ENCODE measurements at places on chromosomes 11 and 22.

DNA sequence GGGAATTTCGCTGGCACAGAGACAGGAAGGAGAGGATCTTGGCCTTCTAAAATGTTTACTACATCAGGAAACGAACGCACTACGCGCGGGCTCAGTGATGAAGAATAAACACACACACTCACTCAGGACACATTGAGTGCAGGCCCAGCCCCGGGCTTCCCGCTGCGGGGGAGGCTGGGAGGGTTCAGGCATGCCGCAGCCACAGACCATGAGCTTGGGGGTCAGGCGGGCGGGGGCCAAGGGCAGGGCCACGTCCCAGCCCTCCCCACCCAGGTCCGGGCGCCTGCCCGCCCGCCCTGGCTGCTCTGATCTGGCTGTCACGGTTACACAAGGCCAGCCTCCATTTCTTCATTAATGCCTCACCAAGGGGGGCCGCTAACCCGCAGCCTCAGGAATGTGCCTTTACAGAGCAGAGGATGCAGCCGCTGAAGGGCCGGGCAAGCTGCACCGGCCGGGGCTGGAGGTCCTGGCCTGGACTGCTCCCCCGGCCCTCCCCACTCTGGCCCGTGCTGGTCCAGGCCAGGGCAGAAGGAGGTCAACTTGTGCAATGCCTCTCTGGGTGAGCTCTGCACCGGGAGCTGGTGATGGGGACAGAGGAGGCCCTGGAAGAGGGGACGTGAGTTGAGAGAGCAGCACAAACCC is 41.7 kb downstream of the IGF2 start:
- peak; percentile 53 for DNase-seq

DNA sequence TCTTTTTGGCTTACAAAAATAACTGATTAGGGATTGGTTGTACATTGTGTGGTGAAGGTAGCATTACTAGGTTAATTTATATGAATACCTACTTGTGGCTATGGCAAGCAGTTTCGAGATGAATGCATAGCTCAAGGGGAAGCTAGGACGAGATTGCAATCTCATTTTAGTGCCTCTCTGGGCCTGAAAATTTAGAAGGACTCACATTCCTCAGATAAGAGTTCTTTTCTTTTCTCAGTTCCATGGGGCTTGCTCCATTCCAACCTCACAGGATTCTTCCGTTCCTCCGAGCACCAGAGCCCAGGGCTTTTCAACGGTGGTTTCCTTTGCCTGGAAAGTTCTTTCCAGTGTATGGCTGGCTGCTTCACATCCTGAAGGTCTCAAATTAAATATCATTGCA is 82.1 kb downstream of the CECR2 start:
- DNase-seq = no peak

DNA sequence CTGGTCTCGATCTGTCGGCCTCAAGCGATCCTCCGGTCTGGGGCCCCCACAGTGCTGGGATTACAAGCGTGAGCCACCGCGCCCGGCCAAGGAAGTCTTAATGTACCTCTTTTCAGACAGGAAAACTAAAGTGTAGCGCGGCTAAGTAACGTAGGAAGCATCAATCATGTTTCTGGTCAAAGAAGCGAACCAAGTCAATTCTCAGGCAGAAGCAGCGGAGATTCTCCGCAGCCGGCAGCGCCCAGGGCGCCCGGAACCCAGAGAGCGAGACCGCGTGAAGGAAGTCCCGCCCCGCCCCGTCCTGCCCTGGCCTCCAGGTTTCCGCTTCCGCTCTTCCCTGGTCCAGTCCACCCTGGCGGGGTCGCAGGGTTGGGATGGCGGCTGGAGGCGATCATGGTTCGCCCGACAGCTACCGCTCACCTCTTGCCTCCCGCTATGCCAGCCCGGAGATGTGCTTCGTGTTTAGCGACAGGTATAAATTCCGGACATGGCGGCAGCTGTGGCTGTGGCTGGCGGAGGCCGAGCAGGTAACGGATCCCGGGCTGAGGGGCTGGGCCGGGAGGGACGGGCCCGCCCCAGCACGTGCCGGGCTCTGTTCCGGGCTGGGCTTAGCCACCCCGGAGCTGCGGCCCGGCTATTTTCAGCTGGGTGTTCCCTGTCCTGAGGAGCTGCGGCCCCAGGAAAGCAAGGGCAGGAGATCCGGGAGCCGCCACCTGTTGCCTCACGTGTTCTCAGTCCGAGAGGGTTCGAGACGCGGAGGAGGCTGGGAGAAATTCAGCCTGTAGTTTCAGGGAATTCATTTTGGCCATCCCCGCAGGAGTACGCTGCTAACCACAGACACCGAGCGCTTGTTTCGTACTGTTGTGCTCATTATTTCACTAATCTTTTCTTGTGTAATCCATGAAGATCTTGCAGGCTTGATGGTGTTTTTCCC is at the start of gene ADSL:
TSS of gene ADSL (plus strand) at position 316 of the 934 bp plus-strand sequence. CDS start at position 375, 59 bp downstream.
- DNase-seq = peak; percentile 94

DNA sequence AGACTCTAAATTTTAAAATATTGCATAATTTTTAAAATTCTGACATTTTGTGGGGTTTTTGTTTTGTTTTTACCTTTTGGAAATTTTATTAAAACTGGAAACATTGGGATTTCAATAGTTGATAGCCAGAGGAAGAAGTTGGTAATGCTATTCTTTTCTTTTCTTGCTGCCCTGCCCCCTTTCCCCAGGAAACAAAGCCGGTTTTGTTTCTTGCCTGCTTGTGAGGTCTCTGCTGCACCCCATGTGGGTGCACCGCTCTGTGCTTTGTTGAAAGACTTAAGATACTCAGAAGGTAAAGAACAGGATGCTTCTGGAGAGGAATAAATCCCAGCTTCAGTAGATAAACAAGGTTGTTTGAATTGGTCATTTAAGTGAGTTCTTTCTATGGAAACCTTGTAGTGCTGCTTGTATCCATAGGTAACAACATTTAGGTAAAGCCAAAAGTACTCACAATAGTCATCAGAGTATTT is 87.5 kb downstream of the YAP1 start:
- no peak for DNase-seq

DNA sequence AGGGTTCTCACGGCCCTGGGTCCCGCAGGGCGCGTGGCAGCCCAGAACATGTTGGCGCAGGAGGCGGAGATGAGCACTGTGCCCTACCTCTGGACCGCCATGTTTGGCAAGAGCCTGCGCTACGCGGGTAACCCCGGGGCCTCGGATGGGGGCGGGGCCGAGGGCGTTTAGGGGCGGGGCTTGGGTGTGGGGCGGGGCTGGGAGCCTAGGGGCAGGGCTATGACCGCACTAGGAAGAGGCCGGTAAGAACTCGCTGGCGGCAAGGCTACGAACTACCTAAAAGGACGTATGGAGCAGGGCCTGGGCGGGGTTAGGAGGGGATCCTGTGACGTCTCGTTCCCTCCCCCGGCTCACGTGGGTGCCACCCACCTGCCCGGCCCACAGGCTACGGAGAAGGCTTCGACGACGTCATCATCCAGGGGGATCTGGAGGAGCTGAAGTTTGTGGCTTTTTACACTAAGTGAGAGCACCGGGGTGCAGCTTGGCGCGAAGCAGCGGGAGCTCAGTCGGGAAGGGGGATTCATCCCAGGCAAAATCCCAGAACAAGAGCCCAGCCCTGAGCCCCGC is 2.8 kb upstream of the LZTR1 start:
- peak; percentile 78 for DNase-seq

GRCh38 chr11:61120099-61120705 is 17.9 kb downstream of the CD5 start:
- no peak for DNase-seq

- no peak for DNase-seq
Measured at GRCh38 chr11:116428638-116428975, 344.2 kb downstream of the BUD13 start.

DNA sequence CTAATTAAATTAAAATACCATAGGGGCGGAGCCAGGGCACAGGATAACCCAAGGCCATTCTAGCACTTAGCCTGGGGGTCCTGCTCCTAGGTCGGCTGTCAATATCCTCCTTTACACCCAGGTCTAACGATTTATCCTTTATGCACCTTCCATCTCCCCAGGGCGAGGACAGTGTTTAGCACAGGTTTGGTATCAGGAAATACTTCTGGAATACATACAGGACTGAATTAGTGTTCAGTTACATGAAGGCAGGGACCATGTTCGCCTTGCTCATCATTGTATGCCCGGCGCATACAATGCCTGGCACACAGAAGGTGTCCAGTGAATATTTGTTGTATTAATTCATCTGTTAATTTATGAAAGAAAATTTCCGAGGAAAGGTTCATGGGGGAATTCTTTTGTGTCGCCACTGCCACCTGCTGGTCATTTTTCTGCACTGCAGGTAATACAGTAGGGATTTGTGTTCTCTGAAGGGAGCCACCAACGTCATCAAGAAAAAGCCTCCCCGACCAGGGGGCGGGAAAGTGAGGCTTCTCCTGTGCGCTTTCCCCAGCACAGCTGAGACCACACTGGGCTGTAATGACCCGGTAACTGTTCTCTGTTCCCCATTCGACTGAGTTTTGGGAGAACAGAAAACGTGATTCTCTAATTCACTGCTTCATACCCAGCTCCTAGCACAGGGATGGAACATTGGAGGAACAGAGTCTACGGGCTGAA is 68.7 kb upstream of the ASPHD2 start:
- peak; percentile 66 for DNase-seq

DNA sequence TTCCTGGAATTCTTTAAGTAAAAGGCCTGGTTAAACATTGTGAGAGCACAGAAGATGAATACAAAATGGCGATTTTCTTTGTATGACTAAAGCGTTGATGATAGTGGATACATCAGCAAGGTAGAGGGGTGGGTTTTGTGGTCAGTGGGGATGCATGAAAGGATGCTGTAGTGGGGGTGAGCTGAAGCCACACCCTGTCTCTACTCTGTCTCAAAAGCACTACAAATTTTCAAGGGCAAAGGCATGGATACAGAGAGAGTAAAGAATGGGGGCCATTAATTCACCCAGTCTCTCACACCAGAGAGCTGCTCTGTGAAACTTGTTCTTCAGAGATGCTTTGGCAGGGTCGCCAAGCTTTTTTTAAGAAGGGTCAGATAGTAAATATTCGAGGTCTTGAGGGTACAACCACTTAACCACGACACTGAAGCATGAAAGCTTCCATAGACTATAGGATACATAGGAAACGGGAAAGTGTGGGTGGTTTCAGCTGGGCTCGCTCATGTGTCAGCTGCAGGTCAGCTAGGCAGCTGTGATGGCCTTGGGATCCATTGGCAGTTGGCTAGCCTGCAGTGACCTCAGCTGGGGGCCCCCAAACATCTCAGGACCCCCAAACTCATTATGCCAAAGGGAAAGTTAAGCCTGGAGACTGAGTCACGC is 8.3 kb downstream of the TMEM138 start:
- DNase-seq = no peak

DNA sequence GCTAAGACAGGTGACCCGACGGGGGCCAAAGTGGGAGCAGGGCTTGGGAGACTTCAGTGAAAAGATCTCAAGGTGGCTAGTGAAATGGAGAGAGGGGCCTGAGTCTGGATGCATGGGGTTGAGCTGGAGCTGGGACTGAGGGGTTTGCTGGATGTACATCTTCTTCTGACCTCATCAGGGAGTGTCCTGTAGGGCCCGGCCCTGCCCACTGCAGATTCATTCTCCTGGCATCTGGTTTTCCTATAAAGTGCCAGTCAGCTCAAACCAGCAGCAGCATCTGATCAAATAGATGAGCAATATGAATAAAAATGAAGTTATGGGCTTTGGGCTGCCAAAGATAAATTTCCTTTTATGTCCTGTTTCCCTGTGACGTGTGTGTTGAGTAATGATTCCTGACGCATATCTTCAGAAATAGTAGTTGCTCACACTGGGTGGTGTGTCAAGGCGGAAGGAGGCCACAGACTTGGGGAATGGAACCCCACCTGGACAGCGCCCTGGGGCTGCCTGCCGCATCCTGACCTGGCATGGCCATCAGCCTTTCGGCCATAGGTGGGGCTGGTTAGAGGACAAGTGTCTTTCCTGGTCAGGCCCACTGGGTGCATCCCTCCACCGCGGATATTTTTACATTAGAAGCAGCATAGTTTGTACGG is 135.4 kb downstream of the OSBP2 start:
- DNase-seq = no peak

DNA sequence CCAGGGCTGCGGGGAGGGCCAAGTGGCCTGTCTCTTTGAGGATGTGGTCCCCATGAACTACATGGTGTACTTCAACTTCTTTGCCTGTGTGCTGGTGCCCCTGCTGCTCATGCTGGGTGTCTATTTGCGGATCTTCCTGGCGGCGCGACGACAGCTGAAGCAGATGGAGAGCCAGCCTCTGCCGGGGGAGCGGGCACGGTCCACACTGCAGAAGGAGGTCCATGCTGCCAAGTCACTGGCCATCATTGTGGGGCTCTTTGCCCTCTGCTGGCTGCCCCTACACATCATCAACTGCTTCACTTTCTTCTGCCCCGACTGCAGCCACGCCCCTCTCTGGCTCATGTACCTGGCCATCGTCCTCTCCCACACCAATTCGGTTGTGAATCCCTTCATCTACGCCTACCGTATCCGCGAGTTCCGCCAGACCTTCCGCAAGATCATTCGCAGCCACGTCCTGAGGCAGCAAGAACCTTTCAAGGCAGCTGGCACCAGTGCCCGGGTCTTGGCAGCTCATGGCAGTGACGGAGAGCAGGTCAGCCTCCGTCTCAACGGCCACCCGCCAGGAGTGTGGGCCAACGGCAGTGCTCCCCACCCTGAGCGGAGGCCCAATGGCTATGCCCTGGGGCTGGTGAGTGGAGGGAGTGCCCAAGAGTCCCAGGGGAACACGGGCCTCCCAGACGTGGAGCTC is 13.5 kb downstream of the ADORA2A start:
- DNase-seq = no peak

- DNase-seq = peak; percentile 89
Measured at GRCh38 chr11:64745521-64746328, 1.8 kb upstream of the RASGRP2 start.

DNA sequence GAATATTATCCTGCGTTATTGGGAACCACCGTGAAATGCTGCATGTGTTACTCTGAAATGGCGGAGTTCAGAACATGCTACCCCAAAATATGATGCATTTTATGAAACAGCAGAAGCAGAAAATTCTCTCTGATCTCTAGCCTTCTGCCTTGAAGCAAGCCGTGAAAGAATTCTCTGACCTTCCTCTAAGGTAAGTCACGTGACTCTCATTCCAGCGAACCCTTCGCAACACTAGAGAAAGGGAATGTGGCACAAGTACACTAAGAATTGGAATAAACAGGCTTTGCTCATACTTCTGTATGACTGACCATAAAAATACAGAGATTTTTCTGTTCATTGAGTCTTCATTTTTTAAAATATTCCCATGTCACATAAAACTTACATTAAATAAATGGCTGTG is 805.6 kb upstream of the LRRC4C start:
- DNase-seq = no peak

- DNase-seq = no peak
Measured at GRCh38 chr11:83766932-83767331, 480.8 kb upstream of the CCDC90B start.

DNA sequence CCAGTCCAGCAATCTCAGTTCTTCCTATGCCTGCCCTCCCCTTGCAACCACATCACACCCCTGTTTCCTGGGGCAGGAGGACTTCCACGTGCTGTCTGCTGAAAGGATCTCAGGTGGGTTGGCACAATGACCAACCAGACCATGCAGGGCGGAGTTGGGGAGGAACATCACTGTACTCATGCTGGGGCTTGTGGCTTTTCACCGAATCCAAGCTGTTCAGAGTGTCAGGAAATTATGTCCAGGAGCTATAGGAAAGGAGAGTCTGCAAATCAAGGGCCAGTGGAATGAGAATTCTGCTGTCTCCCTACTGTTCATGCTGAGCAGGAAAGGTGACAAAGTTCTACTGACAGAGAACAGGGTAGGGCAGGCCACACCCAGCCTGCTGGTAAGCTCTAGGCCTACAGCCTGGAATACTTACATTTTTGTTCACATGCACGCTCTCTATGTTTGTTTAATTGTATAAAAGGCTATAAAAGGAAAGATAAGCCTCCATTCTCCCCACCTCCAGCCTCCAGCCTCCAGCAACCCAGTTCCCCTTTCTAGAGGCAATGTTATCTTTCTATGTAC is 1.7 kb upstream of the PLAAT2 start:
- DNase-seq = no peak

GRCh38 chr11:14499178-14499559 is 442 bp downstream of the COPB1 start:
- DNase-seq = peak; percentile 63
